ENCODE measurements at places on chromosomes 11 and 22.

DNA sequence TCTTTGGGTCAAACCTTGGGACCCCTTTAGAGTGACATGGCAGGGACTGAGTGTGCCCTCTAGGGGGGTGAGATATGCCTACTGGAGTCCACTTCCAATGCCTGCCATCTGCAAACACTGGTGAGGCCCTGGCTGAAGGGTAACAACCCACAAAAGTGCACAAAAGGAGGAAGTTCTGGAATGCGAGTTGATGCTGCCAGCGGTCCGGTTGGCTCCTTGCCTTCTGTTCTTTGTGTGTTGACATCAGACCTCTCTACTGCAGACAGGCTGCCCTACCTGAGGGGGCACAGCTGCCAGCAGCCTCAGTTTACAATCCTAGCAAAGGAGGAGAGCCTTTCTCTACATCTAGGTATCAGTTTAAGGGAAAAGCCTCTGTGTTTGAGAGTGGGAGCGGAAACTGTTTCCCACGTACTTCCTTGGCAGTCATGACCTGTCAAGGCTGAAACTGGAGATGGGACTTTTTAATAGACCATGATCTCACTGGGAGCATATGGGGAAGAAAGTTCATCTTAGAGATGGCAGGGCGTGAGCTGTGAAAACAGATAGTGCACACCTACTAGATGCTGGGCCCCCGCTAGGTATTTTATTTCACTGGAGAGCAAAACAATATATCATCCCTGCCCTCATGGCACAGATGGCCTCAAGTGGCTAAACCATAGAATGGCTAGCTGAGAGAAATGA, 27.2 kb downstream of the BMAL1 start:
- DNase-seq, result no peak

GRCh38 chr11:16312233-16312765, 44.0 kb downstream of the SOX6 start:
- DNase-seq, result no peak

DNA sequence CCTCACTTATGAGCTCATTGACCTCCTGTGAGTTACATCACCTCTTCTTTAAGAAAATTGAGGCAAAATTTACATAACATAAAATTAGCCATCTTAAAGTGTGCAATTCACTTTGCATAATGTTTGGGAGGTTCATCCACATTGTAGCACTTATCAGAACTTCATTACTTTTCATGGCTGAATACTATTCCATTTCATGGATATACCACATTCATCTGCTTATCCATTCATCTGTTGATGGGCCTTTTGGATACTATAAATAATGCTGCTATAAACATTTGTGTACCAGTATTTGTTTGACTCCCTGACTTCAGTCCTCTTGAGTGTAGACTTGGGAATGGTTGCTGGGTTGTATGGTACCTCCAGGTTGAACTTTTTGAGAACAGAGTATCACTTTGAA, 103.4 kb downstream of the TP53I11 start:
- no peak for DNase-seq

- no peak for DNase-seq
Measured at GRCh38 chr22:46894851-46895640, 132.6 kb downstream of the TBC1D22A start.

- no peak for DNase-seq
Measured at GRCh38 chr11:100316952-100317351, 370.1 kb upstream of the ARHGAP42 start.

GRCh38 chr22:44063462-44064371, 39.6 kb downstream of the PARVB start:
- no peak for DNase-seq

- no peak for DNase-seq
Measured at GRCh38 chr11:106961518-106961917, 56.8 kb downstream of the GUCY1A2 start.

- DNase-seq, result peak; percentile 71
Measured at GRCh38 chr11:122850076-122850631, 11.9 kb downstream of the CRTAM start.

GRCh38 chr11:59960502-59961381, 3.1 kb upstream of the OOSP4A start:
- no peak for DNase-seq

- no peak for DNase-seq
Measured at GRCh38 chr11:94455861-94456260, 37.8 kb downstream of the MRE11 start.

- no peak for DNase-seq
Measured at GRCh38 chr11:120354068-120354467, 17.9 kb downstream of the ARHGEF12 start.

DNA sequence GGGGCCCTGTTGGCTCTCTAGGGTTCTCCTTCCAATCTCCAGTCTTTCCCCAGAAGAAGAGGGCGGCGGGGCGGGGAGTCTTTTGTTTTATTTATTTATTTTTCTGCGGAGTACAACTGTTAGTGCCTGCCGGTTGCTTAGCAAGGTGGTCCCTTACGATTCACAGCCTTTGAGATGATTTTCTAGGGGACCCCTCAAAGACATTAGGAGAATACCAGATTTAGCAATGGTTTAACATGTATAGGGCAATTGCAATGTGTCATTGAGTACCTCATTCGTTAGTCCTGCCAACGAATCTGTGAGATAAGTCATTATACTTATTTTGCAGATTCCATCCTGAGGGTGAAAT, 307 bp upstream of the MRPL16 start:
- DNase-seq, result no peak

DNA sequence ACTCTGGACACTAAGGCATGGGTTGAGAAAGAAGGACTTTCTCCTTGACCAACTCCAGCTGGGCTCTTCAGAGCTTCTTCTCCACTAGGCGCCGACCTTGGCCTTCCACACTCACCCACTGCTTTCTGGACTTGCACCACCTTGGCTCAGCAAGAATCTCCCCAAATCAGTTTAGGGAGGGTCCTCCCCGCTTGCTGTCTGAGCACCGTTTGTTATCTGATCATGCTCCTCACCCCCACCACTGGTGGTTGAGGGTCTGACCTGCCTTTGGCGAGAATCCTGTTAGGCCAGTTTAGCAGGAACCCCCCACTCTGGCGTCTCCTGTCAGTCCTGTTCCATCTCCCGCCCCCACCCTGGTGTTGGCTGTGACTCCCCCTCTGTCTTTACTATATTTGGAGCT, 10.4 kb downstream of the APOL2 start:
- DNase-seq, result no peak

DNA sequence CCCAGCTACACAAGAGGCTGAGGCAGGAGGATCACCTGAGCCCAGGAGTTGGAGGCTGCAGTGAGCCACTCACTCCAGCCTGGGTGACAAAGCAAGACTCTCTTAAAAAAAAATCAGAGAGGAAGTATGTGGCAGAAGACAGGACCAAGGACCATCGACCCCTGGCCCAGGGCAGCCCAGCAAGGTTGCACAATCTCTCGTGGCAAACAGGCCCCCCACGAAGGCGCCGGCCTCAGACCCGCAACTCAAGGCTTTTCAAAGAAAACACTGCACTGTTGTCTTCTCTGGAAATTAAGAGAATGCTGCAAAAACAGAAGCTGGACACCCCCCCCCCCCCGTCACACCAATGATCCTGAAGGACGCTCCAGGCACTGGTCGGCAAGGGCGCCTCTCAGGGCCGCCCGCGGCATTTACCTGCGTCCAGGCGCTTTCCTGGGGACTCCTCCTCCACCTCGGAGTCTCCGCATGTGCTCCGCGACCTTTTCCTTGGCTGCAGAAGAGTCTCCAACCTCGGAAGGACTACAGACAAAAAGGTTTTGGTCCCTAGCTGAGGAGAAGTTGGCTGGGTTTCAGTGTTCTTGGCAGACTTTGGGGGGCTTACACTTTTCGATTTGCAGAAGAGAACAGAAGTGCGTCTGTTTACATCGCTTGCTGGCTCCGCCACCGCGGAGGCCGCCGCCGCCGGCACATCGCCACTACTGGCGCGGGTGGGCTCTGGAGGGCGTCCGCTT, 40.5 kb downstream of the BRD1 start:
- DNase-seq, result no peak

DNA sequence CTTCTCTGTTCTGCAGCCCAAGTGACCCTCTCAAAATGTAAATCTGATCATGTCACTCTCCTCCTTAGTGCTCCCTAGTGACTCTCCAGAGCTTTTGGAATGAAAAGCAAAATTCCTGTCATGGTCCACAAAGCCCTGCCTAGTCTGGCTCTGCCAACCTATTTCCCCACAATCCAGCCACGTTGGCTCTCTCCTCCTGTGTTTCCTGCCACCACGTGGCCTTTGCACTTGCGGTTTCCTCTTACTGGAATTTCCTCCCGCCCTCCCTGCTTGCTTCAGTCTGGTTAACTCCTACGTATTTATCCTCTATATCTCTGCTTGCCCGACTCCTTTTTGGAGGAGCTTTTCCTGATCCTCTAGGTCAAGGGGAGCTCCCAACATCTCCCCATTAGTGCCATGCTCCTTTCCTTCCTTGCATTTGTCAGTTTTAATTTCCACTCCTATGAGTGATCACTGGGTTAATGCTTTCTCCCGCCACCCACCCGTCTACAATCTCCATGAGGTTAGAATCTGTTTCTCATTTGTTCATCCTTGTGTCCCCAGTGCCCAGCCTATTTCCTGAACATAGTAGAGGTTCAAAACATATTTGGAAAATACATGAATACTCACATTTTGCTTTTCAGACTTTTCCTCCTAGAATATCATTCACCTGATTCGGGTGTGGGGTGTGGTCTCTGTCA, 11.5 kb downstream of the NNMT start:
- no peak for DNase-seq

GRCh38 chr11:9922806-9923205, 258.9 kb downstream of the SWAP70 start:
- no peak for DNase-seq

- no peak for DNase-seq
Measured at GRCh38 chr11:126476266-126476924, 120.9 kb downstream of the ST3GAL4 start.

GRCh38 chr22:43434275-43434927, 22.6 kb downstream of the MPPED1 start:
- no peak for DNase-seq

GRCh38 chr11:37830529-37830928, 1232.5 kb upstream of the RAG2 start:
- DNase-seq, result no peak

DNA sequence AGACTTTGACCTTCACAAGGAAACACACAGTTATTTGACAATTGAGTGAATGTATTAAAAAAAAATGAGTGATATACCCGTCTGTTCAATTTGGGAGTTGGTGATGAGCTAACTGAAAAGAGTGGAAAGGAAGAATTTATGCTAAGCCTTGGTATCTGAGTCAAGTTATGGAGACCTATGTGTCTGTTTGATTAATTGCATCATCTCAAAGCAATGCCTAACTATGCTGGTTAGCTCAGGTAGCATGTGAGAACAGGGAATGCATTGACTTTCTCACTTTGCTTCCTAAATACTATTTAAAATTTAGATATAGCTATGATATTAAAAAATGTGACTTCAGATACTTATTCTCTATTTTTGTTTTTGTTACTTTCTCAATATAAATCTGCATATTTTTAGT, 110.5 kb downstream of the DDX10 start:
- no peak for DNase-seq

GRCh38 chr11:41323446-41323845, 136.0 kb downstream of the LRRC4C start:
- no peak for DNase-seq

- DNase-seq, result no peak
Measured at GRCh38 chr11:86610559-86611341, 61.7 kb downstream of the ME3 start.

DNA sequence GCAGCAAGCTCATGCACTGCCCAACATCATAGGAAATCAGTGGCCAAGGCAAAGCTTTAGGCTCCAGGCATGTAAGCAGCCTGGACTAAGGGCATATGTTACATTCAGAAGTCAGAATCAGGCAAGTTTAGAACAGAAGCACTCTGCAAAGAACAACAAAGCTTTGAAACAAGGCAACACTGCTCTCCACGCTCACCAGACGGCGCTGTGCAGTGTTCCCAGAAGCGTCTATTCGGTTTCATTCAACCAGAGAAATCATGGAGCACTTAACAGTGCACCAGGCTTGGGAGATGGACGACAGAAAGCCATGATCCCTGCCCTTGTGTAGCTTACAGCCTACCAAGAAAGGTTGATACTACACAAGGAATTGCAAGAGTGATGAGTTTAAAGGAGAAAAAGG, 555.8 kb downstream of the BUD13 start:
- no peak for DNase-seq

DNA sequence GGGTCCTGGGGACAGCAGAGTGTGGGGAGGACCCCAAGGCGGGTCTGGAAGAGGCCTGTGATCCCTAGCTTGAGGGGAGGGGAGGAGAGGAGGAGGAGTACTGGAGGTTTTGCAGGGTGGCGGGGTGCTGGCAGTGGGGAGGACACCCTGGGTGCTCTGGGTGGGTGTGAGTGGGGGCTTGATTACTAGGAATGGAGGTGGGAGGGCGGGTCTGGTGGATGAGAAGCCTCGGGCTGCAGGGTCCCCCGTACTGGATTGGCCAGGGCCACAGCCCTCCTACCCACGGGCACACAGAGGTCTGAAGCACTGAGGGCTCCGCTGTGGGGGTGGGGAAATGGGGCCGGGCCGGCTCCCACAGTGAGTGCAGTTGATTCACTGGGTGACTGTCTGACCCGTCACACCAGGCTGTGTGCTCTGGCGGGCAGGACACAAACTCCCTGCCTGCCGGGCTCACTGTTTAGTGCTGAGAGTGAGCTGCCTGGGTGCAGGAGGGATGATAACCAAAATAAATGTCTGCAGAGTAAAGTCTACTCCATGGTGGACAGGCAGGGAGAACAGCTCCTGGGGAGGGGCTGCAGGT, 114.2 kb downstream of the CACNA1I start:
- DNase-seq, result no peak

- peak; percentile 24 for DNase-seq
Measured at GRCh38 chr22:36546092-36546804, 17.3 kb upstream of the EIF3D start.

DNA sequence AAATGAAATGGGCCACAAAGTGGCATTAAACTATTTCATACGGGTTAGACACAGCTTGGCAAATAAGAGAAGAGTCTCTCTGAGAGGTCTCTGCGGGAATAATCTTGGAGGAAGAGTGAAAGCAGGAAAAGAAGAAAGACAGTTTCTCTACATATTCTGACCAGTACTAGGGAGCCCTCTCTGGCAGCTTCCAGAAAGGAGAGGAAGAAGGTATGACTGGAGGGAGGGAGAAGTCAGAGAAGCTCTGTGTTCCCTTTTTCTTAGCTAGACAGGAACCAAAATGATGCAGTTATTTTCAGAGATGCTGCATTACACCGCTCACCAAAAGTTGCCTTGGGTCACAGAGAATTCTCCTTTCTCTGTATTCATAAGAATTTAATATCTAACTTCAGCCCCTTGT, 382.1 kb downstream of the KCNA4 start:
- no peak for DNase-seq

DNA sequence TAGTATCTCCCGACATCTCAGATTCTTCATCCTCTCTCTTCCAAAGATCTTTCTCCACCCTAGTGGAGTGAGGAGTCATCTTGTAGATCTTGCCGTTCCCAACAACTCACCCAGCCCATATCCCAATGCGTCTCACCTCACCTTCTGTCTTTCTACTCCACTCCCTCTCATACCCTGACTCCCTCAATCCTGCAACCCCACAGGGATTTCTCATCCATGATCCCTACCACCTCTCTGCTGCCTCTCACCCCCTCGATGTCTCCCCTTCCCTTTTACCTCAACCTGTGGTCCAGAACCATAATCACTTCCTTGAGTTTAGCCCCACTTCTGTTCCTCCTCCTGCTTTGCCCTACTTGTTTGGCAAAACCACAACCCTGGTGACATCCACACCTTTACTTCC, 41.7 kb downstream of the OTOG start:
- DNase-seq, result no peak
